Immature natural killer cell (primary cell): ENCODE measurements at places on chromosomes 6 and 20.

DNA sequence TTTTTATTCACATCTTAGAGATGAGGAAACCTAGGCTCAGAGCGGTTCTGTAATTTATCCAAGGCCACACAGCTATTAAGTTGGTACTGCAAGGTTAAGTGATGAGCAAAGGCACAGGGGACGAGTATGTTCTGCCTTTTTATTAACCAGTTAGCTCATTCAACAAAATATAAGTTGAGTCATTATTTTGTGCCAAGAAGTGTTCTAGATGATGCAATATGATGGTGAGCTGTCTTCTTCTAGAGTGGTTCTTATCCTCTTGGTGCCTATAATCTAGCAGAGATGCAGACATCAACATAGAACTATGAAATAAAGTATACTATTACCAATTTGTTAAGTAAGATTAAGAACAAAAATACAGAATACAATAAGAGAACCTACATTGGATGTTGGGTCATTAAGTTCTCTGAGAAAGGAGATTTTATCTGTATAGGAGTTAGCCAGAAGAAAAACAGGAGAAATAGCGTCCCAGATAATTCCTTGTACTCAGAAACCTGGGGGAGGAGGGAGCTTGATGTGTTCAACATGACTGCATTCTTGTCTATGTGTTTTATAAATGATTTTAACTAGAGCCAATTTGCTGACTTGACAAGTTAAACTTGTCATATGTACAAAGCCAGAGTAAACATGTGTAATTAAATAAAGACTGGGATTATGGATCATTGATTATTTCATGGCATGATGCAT lies 122.3 kb downstream of the TBXT start:
- no peak for DNase-seq

- DNase-seq: no peak
These were observed 10.3 kb downstream of the SLC22A3 start for GRCh38 chr6:160358225-160359119.

- DNase-seq: no peak
These were observed 7.7 kb downstream of the DNAH8 start for GRCh38 chr6:38722727-38723334.

- no peak for DNase-seq
These were observed 28.1 kb downstream of the SPDEF start for GRCh38 chr6:34527751-34528670.

DNA sequence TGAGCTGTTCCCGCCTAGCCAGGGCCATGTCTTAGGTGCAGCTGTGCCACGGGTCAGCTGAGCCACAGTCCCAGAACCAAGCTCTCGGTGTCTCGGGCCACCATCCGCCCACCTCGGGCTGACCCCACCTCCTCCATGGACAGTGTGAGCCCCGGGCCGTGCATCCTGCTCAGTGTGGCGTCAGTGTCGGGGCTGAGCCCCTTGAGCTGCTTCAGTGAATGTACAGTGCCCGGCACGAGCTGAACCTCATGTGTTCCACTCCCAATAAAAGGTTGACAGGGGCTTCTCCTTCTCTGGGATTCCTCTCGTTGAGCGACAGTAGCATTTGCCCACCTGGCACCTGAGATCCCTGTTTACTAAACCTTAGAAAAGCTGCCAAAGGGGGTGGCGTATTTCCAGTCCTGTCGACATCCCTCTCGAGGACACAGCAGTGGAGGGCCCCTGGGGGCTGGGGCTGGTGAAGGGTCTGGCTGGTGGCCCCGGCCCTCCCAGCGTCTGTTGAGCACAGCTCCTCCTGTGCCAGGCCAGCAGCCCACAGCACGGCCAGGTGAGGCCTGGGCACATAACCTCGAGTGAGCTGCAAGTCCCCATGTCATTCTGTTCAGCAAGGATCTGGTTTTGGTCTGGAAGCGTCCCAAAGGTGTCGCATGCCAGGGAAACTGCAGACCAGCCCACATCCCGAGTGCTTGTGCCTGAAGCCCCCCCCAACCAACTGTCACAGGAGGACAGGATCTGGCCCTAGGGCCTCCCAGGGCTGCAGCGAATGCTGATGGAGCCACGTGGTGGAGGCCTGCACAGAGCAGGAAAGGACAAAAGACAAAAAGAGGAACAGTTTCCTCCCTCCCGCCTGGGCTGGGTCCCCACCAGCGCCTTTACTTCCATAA lies 21.2 kb upstream of the PYGB start:
- no peak for DNase-seq

- DNase-seq: no peak
These were observed 272.7 kb upstream of the IRAK1BP1 start for GRCh38 chr6:78594668-78595066.

- no peak for DNase-seq
These were observed 312.5 kb upstream of the PLCB4 start for GRCh38 chr20:8756410-8756809.

DNA sequence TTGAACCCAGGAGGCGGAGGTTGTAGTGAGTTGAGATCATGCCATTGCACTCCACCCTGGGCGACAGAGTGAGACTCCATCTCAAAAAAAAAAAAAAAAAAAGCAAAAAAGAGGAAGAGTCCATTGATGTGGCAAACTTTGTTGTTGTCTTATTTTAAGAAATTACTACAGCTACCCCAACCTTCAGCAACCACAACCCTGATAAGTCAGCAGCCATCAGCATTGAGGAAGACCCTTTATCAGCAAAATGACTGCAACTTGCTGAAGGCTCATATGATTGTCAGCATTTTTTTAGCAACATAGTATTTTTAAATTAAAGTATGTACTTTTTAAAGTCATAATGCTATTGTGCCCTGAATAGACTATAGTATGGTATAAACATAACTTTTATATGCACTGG lies 48.8 kb downstream of the ZFP64 start:
- no peak for DNase-seq

GRCh38 chr6:169859978-169860703 lies 108.7 kb downstream of the ERMARD start:
- DNase-seq: no peak

- no peak for DNase-seq
These were observed 556.6 kb upstream of the CDH4 start for GRCh38 chr20:60695226-60696000.

DNA sequence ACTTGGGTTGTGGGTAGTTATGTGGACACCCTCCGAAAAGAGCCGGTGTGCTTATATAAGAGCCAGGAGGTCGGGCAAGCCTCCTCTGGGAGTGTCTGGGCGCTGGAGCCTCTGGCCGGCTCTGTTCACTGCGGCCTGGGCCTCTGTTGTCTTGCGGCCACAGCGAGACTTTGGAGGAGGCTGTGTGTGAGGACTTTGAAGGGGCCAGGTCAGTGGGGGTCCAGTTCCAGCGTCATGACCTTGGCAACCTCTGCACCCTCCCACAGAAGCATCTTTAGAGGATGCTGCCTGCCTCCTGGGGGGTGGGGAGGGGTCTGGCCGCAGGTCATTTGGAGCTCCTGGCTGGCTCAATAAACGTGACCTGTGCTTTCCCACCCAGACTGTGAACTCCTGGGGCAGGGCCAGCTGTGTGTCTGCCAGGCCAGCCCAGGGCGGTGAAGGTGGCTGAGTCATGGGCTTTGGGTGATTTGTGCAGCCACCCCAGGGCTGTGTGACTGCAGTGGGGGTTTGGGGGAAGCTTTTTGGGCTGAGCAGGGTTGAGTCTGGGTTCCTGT lies 1.2 kb downstream of the TCEA2 start:
- DNase-seq: no peak

GRCh38 chr6:24009319-24009718 lies 116.7 kb upstream of the NRSN1 start:
- DNase-seq: no peak

GRCh38 chr6:127547215-127547614 lies 28.1 kb upstream of the MTCL3 start:
- DNase-seq: no peak

GRCh38 chr20:58011106-58011946 lies 217.1 kb downstream of the ANKRD60 start:
- DNase-seq: no peak

- no peak for DNase-seq
These were observed 494.7 kb upstream of the MARCKS start for GRCh38 chr6:113362301-113363047.

GRCh38 chr6:137926985-137927384 lies 59.9 kb downstream of the TNFAIP3 start:
- no peak for DNase-seq

DNA sequence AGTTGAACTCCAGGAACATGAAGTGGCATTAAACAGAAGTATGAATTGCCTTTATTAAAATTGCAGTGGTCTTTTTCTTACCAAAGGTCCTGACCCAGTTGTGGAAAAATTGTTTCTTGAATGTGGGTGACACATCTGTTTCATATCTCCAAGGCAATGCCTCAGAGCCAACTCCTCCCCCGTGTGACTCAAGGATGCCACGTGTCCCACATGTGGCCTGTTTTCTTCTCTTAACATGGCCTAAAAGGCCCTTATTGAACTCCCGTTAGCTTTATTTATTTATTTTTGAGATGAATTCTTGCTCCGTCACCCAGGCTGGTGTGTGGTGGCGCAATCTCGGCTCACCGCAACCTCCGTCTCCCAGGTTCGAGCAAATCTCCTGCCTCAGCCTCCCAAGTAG lies 128.4 kb upstream of the ESR1 start:
- no peak for DNase-seq

DNA sequence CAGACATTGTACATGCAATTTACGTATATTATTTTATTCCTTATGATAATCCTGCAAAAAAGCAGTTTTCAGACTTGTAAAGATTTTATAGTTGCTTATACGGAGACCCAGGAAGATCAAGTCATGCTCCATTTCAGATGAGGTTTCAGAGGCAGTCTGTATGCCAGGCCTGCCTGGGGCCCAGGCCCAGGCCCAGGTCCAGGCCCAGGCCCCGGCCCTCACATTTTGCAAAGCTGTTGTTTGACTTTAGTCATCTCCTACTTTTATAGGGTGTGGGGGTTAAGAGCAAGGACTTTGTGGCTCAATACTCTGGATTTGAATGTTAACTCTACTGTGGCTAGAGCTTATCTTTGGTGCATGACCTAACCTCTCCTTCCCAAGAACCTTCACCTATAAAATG lies 217.9 kb downstream of the SAMD5 start:
- no peak for DNase-seq

DNA sequence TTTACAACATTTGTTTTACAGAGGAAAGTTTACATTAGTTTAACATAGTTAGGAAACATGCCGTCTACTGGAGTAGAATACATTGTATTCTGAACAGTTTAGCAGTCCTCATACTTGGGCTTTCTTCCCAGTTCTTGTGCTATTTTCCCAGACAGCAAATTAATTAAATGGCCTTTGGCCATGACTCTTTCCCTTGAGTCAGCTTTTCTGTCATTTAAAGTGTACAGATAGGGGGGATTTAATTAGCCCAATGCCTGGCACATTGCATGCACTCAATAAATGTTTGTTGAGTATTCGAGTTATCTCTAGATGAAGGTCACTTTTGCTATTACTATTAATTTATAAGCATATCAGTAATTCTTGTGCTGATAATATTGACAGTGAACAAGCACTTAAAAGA lies 1.6 kb downstream of the TMEM244 start:
- no peak for DNase-seq

GRCh38 chr6:150252714-150253444 lies 110.0 kb downstream of the PPP1R14C start:
- no peak for DNase-seq

GRCh38 chr6:111061508-111061907 lies 25.8 kb upstream of the SLC16A10 start:
- no peak for DNase-seq

DNA sequence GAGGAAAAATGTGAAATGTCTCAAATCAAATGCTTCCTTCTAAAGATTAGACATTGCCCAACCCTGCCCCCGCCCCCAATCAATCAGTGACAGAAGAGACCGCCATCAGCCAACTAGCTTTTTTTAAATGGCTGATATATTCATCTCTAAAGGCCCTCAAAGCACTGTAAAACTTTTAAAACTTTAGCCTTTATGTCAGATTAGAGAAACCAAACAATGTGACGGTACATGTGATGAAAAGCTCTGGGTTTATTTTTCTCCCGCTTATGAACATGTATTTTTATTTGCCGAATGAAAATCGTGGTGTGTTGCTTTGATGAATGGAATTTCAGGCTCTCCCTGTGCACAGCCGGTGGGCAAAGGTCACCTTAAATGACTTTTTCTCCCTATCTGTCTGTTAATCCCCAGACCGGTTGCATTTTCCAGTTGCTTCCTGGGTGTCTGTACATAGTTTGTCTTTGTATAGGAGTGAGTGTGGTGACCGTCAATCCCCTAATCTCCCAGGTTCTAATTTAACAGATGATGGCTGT lies 38.5 kb downstream of the TBC1D7 start:
- DNase-seq: no peak

- DNase-seq: no peak
These were observed 662 bp downstream of the ENTPD6 start for GRCh38 chr20:25195962-25196785.

DNA sequence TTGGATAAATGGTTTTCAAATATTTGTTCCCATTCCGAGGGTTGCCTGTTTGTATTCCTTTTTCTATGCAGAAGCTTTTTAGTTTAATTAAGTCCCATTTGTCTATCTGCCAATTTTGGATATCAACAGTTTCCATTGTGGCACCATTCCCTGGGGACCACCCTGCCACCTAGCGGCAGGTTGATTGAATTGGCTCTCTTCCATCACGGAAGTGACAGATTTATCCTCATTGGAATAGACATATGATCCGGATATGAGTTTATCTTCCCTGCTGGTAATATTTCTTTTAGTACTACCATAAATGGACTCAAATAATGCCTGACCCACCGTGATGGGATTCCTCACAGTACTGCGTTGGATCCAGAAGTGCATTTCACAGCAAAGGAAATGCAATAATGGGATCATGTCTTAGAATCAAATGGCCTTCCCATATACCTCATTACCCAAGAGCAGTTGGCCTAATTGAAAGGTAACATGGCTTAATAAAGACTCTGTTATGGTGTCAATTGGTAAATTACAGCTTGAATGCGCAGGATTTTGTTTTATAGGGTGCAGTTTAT lies 327.0 kb downstream of the BMP2 start:
- DNase-seq: no peak

DNA sequence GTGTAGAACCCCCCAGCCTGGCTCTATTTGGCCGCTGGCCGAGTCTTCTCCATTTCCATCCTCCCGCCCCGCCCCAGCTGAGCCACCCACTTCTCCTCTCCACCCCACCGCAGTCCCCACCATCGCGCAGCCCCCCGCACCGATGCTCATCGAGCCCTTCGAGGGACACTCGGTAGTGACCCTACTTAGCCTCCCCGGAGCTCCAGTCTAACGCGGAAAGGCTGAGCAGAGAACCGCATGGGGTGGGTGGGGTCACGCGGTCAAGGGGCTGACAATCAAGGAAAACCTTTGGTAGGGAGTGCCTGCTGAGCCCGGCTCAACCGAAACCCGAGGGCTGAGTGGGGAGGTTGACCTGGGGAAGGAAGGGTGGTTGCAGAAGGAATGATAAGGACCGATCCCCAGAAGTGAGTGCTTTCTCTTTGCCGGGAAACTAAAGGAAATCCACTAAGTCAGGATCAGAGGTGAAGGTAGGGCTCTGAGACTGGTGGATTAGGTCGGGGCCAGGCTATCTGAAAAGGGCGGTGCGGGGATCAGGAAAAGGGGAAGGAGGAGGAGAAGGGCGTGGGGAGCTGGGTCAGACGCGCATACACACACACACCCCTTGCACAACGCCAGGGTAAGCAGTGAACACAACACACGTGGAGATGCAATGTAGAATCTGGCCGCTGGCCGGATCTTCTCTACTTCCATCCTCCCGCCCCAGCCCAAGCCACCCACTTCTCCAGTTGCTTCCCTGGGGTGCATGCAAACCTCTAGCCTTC lies 49.8 kb downstream of the CPXM1 start:
- DNase-seq: no peak
